Inflammatory macrophage treated with lipopolysaccharide for 1 hour (primary cell): ENCODE measurements at places on chromosomes 3 and 15.

DNA sequence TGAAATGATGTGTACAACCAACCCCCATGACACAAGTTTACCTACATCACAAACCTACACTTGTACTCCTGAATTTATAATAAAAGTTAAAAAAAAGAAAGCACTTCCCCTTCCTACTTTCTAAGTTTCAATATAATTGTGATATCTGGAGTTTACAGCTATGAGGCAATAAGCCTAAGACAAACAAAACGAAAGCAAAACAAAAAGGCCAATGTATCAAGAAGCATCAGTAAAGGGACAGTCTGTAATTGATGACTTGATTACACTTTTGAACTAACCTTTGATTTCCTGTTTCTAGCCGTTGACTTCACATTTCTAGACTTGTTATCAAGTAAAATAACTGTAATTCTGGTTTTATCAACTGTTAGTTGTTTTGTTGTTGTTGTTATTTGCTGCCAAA, 187.5 kb upstream of the CNTN3 start:
- DNase-seq: no peak

DNA sequence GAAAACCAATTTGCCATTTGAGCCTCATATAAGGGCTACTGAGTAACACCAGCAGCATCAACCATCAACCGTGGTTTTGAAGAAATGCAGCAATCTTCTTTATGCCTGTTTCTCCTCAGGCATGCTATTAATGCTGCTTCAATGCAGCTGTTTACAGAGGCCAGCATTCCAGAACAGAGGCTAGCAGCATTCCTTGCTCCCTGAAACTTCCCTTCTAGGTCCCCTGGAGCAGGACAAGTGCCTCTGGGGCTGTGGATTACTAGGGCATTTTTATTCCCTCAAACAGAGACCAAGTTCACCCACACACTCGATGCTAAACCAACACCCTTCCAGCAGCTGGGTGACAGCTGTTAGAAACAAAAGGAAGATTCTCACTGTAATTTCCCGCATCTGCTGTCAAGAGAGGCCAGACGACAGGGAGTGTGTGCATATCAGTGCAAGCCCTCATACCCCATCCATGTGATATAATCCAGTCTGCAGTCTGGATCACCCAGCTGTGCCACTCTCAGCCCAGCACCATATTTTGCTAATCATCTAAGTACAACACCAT, 57.5 kb downstream of the HOMER2 start:
- no peak for DNase-seq

GRCh38 chr3:45225465-45226205, 452 bp downstream of the TMEM158 start:
- DNase-seq: no peak

DNA sequence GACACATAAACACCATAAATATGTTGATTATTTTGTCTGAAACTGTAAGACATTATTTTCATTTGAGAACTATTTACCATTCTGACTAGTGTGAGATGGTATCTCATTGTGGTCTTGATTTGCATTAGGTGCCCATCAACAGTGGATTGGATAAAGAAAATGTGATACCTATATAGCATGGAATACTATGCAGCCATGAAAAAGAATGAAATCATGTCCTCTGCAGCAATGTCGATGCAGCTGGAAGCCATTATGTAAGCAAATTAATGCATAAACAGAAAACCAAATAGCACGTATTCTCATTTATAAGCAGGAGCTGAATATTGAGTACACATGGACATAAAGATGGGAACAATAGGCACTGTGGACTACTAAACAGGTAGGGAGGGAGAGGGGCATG, 258.7 kb upstream of the TPRG1 start:
- DNase-seq: no peak

GRCh38 chr3:154548341-154548740, 118.4 kb upstream of the GPR149 start:
- no peak for DNase-seq

- DNase-seq: no peak
Observed at GRCh38 chr3:133938770-133939462, 43.2 kb upstream of the RAB6B start.

GRCh38 chr3:130738241-130738640, 8.4 kb downstream of the PIK3R4 start:
- no peak for DNase-seq

- DNase-seq: no peak
Observed at GRCh38 chr3:48232232-48232631, 8.7 kb upstream of the ZNF589 start.

- DNase-seq: no peak
Observed at GRCh38 chr15:69451951-69452691, 497 bp upstream of the RPLP1 start.

GRCh38 chr3:35745802-35746484, 106.6 kb downstream of the ARPP21 start:
- no peak for DNase-seq

DNA sequence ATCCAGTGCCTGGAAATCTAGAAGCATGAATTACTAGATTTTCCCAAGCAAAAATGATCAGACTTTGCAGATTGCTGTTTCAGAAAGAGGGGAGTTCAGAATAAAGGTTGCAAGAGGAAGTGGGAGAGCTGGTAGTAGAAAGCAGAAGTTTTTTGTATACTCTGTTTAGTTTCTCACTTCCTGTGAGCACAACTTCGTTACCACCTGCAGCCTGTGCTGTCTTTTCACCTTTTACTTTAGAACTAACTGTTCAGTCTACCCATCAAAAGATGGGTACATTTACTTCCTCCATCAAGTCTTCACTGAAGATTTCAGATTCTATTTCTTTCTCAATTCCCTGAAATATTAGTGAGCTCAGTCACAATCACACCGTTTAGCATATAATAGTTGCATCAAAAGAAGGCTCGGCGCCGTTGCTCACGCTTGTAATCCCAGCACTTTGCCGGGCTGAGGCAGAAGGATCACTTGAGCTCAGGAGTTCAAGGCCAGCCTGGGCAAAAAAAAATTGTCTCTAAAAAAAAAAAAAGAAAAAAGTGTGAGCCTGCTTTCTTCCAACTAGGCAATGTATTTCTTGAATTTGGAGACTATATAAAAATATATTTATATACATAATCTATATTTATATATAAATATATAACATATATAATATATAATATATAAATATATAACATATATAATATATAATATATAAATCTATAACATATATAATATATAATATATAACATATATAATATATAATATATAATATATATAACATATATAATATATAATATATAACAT, 1.8 kb upstream of the CEP97 start:
- DNase-seq: no peak

DNA sequence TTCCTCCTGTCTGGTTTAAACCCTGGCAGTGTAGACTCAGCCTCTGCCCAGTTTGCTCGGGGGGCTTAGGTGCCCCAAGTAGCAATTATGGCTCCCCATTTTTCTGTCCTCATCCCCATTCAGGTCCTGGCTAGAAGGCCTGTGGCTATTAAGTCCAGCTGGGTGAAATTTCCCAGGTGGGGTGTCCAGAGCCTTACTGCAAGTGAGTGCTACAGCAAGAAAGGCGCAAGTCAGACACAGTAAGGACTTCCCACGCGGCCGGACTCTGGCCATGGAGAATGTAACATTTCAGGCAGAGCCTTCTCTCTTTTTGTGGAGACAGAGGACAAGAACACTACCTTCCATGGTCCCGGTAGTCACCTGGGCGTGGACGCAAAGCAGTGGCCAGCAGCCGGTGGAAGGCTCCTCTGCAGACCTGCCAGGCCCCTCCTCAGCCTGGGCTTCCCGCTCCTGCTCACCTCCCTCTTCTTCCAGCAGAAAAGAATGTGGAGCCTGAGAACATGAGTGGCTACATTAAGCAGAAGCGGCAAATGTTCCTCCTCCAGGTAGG, 23.3 kb downstream of the CFAP100 start:
- no peak for DNase-seq

GRCh38 chr15:100849021-100849854, 30.4 kb upstream of the ALDH1A3 start:
- DNase-seq: peak; percentile 29

DNA sequence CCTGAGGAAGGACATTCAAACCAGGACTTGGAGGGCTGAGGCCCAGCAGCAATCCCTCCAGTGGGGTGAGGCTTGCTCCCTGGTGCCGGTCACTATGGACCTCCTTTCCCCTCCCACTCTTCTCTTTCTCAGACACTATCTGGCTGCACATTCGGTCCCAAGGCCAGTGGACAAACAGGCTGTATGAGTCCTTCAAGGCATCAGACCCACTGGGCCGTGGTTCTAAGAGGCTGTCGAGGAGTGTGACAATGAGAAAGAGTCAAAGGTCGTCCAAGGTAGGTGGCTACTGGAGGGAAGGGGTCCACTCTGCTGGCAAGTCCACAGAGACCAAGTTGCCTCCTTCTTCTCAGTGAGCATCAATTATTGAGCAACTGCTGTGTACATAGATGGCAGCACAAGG, 28.0 kb downstream of the NOX5 start:
- no peak for DNase-seq
